ENCODE measurements at places on chromosomes 2 and 18.

DNA sequence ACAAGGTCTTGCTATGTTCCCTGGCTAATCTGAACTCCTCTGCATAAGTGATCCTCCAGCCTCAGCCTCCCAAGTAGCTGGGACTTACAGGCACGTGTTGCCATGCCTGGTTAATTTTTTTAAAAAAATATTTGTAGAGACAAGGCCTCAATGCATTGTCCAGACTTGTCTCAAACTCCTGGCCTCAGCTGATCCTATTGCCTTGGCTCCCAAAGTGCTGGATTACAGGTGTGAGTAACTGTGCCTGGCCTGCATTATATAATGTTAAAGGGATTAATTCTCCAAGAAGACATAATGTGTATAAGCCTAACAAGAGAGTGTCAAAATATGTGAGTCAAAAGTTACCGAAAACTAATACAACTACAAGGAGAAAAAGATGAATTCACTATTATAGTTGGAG is 32.2 kb downstream of the BUB1 start:
- DNase-seq, result no peak

DNA sequence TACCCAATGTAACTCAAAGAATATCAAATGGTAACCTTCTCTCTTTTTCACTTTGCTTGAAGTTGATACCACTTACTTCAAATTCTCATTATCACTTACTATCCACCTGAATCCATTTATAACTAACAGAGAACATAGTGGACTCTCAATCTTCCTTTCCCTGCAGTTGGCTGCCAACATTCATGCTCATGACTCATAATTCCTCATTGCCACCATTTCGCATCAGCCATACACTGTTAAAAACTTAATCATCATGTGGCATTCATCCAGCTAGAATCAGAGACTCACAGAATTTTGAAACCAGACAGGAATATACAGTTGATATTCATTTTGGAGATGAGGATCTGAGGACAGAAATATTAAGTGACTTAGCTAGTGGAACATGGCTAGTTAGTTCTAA is 56.8 kb downstream of the SLC4A10 start:
- DNase-seq, result no peak

DNA sequence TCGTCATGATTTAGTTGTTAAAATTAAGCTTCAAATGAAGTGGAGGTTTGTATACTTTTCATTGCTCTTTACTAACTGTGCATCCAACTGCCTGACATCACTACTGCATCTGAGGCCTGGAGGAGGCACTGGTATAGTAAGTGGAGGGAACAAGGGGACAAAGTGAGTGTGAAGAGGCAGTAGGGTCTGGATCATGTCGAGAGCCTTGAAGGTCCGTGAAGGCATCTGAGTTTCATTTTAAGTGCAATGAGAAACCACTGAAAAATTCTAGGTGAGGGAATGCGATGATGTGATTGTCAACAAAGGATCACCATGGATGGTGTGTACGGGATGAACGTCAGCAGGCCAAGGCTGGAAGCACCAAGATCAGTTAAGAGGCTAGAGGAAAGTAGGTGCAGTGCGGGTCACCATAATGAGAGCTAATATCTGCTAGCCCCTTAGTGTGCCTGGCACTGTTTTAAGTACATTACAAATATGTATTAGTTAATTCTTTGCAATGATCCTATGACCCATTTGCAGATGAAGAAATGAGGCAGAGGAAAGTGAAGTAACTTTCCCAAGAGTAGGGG is 96.1 kb downstream of the CABYR start:
- DNase-seq, result no peak

DNA sequence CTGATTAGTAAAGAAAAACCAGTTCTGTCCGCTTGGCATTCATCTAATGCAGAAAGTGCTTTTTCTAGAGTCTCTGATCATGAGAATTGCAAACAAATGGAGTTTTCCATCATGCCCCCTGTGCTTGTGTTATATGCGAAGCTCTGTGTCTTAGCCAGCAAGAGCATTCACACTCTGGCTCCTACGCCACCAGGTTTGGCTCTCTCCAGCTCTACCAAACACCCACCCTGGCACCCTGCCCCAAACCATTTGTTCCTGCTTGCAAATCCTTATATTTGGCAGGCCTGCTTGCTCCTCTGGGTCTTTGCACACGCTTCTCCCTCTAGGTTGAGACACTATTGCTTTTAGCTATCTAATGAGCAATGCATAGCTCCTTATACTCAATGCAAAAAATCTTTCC is 204.1 kb upstream of the CYRIA start:
- no peak for DNase-seq

DNA sequence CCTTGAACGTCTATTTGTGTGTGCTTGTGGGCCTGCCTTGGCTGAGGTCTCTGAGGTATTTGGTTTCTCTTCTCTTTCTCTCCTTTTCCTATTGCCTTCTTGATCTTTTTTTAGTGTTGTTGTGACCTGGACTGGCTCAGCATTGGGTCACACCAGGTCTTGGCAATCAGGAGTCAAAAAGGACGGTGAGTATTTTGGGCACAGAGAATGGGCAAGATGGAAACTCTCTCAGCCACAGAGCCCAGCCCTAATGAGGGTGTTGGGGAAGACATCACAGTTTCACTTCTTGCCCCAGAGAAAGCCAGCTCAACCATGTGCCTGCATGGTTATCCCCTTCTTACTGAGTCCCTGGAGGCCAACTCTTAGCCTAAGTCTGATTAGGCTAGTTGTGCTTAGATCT is 13.7 kb upstream of the INO80C start:
- DNase-seq, result no peak

DNA sequence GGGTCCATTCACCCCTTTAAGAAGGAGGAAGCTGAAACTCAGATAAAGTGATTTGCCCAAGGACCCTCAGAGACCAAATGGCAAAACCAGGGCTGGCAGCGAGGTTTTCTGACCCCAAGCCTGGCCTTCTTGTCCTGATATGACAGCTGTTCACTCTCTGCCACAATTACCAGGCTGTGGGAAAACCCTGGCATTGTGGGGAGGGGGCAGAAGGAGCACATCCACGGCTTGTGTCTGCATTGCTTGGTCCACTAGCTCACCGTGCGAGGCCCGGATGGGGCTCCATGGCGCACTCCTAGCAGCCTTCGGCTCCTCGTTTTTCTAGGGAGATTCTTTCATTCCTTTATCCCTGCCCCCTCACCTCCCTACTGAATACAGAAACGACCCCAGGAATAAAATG is 143.4 kb upstream of the SIX2 start:
- no peak for DNase-seq

DNA sequence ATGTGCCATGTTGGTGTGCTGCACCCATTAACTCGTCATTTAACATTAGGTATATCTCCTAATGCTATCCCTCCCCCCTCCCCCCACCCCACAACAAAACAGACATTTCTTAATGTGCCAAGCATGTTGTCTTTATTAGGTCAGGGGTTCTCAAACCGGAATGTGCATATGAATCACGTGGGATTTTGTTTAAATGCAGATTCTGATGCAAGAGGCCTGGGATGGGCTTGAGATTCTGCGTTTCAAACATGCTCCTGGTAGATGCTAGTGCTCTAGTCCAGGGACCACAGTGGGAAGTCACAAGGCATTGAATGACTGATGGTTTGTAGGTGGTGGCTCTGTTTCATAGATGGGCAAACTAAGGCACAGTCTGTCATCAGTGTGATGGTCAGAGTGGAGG is 184.7 kb downstream of the SMAD7 start:
- DNase-seq, result no peak

- DNase-seq, result no peak
These were observed 38.2 kb upstream of the FAM136A start for GRCh38 chr2:70340075-70340474.

GRCh38 chr2:109481196-109481555 is 132.6 kb downstream of the SEPTIN10 start:
- no peak for DNase-seq

DNA sequence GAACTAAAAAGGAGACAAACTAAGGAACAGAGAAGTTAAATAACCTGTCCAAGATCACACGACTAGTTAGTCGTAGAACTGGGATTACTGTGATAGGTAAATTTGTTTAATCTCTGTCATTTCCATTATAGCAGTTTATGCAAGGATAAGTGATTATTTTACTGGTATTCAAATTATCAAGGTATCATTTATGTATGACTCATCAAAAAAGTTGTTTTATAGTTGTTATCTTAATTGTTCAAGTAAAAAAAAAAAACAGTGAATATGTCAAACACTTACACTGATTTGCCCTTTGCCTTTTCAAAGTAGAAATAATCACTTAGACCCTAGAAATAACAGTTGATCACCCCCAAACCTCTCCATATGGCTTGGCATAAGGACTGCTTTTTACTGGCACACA is 173.6 kb downstream of the RIT2 start:
- DNase-seq, result no peak

- DNase-seq, result no peak
These were observed 62.4 kb downstream of the RPL31 start for GRCh38 chr2:101064505-101064867.

DNA sequence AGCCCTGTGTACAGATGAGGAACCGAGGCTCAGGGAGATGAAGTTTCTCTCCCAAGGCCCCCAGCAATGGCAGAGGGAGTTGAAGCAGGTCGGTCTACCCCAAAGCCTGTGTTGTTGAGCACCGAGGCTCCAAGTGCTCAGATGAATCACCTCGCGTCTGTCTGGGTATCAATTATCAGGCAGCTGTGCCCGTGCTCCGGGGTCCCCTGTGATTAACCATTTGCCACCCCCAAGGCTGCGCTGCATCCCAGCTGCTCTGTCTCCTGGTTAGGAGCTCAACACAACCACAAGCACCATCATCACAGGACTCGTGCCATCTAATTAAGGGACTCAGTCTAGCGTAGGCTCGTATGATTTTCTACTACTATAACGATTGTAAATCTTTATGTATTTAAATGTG is 27.1 kb downstream of the LIPG start:
- no peak for DNase-seq

- DNase-seq, result no peak
These were observed 82.1 kb downstream of the ACTR2 start for GRCh38 chr2:65309699-65310098.

DNA sequence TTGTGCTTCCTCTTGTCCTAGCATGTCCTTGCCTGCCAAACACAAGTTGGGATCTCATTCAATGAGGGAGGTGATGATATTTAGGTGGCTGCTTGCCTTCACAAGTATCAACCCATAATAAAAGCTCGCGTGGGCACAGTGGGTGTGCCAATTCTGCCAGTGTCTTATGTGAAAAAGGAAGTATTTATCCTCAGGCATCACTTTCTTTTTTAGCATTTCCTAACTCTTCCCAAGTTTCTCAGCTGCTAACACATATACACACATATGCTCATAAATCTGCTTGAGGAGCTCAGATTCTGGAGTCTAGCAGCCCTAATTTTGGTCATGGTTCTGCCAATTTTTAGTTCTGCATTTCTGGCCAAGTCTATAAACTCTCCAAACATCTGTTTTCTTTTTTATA is 319.5 kb upstream of the HNMT start:
- no peak for DNase-seq

GRCh38 chr2:174335988-174336500 is 1.3 kb downstream of the SP9 start:
- DNase-seq, result peak; percentile 51

GRCh38 chr2:123453772-123454171 is 571.3 kb upstream of the CNTNAP5 start:
- DNase-seq, result no peak

DNA sequence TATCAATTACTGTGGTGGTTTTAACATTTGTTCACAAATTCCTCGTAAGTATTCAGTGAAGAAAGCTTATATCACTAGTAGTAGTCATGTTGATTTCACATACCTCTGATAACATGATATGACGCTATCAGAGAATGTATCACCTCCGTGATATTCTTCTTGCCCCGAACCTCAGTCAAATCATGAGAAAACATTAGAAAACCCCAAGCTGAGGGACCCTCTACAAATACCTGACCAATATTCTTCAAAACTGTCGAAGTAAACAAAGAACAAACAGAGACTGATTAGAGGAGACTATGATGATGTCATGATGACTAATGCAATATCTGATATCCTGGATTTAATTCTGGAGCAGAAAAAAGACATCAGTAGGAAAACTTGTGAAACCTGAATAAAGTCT is 85.6 kb upstream of the SPOPL start:
- DNase-seq, result no peak

GRCh38 chr2:232532419-232532818 is 6.5 kb downstream of the CHRND start:
- DNase-seq, result no peak

DNA sequence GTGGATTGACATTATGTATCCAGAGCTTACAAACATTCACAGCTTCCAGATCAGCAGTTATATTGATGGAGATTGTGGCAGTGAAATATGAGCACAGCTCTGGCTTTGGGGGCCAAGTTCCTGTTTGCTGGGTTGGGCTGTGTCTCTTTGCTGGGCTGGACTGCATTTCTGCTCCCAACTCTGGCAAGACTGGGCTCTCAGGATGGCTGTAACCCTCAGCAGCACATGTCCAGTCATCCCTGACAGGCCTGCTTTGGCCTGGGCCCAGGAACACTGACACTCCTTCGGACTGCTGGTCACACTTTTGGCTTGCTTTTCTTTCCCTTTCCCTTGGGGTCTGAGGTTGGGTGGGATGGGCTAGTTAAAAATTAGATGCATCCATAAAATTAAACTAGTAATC is 17.9 kb upstream of the VPS4B start:
- no peak for DNase-seq

DNA sequence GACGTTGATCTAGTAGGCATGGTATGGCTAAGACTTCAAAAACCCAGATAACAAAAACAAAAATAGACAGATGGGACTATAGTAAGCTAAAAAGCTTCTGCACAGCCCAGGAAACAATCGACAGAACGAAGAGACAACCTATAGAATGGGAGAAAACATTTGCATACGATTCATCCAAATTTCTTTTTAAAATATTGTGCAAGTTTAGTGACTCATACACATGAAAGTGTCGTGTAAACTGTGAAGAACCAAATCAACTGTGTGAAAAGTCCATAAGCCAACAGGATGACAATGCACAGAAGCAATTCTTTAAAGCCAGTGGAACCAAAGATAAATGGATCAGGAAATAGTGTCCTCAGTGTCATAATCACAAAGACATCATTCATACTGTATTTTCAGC is 671.1 kb downstream of the RNF144A start:
- no peak for DNase-seq

DNA sequence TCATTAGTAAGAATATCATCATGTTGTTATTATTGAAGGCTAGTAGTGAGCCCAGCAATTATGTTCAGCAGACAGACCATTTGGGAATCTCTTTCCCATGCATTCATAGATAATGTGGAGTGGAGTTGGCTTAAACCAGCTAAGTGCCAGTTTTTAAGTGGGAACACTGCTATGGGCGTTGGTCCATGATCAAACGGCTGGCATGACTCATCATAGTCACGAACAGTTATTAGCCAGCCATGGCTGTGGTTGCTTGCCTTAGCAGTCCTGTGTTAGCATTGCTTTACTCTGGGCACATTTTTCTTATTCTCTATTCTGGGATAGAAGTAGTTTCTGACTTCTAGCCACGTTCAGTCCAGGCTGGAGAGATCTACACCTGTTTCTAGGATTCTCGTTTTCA is 17.7 kb downstream of the EIF4E2 start:
- no peak for DNase-seq

DNA sequence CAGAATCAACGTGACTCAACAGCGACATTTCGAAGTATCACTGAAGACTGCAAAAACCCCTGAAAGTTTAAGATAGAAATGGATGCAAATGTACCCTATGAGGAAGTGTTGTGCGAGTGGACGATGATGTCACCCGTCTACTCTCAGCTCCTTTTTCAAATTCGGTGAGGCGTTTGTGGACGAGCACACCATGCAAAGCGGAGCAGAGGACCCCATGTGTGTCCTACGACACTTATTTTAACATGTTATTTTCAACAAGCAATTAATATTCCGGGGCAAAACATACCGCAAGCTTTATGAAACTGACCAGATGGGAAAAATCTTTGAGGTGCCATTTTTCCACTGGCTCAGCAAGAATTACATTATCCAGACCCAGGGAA is 2.0 kb downstream of the PXDN start:
- DNase-seq, result no peak

- DNase-seq, result no peak
These were observed 61.6 kb downstream of the ICOS start for GRCh38 chr2:203997980-203998809.
